ENCODE measurements at places on chromosomes 2 and 18. TPM values are rescaled to one million over a fixed set of nuclear protein-coding genes. Genes with fewer than 3 reads are reported as not detected.

DNA sequence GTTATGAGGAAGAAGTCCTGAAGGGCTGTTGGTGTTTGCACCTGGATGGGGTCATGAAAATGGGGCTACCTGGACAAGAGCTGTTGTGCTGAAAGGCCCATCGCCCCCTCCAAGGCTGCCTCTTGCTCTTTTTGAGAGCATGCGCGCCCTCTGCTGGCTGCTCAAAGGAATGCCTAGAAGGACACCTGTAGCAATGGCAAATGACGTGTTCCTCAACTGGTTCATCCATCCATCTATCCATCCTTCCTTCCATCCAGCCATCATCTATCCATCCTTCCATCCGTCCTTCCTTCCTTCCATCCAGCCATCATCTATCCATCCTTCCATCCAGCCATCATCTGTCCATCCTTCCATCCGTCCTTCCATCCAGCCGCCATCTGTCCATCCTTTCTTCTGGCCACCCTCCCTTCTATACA is 17.2 kb upstream of the RPL31 start:
- peak; percentile 83 for DNase-seq

SERPINB11 gene
- not detected for total RNA-seq

GRCh38 chr2:79620679-79621078 is 107.8 kb downstream of the CTNNA2 start:
- no peak for DNase-seq

DNA sequence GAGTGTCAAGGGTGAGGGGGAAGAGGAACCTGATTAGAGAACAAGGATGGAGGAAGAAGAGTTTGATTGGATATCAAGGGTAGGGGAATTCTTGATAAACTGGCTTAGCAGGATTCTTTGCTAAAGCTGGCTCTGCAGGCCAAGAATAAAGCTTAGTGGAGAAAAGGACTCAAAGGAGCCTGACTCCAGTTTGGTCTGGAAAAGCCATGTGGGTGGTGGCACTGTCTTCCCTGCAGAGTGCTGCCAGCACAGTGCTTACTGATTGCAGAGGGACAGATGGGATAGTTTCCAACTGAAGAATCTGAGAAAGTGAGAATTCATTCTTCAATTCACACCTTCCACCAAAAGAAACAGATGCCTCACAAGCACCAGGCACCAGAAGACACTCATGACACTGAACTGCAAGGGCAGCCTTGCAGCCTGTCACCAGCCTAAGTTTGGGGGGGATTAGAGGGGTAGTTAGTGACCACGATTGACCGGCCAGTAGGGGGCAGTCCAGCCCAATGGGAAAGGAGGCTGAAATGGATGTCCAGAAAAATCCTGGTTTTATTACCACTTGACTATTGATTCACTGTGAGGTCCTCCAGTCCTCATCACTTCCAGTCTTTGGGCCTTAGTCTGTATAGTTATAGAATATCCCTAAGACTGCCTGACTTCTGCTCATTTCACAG is 334.5 kb downstream of the SMAD2 start:
- DNase-seq = peak; percentile 30

MYOM1 gene
- total RNA-seq = 12.8 TPM

- no peak for DNase-seq
These were observed 93.4 kb downstream of the DGKD start for GRCh38 chr2:233447506-233448219.

- DNase-seq = no peak
These were observed 14.0 kb upstream of the MCFD2 start for GRCh38 chr2:46929612-46930011.

GRCh38 chr2:555164-555922 is 121.9 kb downstream of the TMEM18 start:
- DNase-seq = no peak

DNA sequence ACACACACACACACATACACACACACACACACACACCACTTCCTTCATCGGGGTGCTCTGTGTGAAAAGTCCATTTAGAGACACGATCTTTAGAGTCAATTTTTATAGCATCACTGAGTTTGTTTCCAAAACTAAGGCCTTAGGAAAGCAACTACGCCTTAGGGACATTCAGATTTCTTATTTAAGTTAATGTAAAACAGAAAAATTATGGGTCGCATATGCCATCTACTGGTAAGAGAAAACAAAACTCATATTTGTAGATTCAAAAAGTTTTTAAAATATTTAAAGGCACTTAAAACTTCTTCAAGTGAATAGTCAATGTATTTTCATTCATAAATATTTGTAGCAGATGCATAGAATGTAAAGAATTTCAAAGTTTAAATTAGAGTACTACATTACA is 166.2 kb downstream of the ATAD2B start:
- DNase-seq = no peak

DNA sequence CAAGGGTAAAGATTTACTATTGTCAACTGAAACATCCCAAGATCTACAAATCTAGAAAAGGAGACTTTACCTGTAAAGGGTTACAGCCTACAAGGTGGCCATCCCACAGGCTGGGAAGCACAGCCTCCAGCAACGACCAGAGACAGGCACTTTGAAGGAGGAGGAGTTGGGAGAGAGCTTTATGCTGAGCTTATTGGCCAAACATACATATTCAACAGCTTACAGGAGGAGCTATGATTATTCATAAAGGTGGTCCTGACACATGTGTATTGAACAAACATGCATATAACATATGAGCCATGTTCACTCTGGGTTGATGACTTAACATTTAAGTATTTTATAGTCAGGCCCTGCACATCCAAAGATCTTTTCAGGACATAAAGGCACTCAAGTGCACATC is 11.1 kb upstream of the ABCA12 start:
- DNase-seq = no peak

DNA sequence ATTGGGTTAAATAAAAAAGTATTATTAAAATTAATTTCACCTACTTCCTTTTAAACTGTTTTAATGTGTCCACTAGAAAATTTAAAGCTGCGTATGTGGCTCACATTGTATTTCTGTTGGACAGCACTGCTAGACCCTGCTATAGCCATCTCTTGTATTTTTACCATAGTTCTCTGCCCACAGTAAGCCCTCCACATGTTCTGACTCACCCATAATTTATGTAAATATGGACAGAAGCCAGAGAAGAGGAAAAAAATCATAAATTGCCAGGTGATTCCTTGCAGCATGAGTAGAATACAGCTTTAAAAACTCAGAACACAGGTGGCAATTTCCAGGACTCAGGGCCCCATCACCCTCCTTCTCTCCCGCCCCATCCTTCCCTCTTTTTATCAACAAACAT is 142.4 kb upstream of the MEX3C start:
- DNase-seq = no peak

All from B cell (primary cell).